Stimulated activated CD4-positive, alpha-beta T cell treated with anti-CD3 and anti-CD28 coated beads, Interleukin-1b, Interleukin-23, amount 100 ng/mL, for 1 hour (primary cell): ENCODE measurements at places on chromosomes 5 and 9.
A peak's percentile ranks its signal among the peaks of the same experiment; 100 is the strongest.

- DNase-seq = no peak
Measured at GRCh38 chr9:124742940-124743339, 28.2 kb downstream of the NR6A1 start.

- no peak for DNase-seq
Measured at GRCh38 chr5:50655067-50655809, 11.2 kb upstream of the PARP8 start.

GRCh38 chr5:176543428-176544182, 5.5 kb upstream of the CDHR2 start:
- DNase-seq = peak; percentile 50

GRCh38 chr5:67842806-67843205, 372.8 kb upstream of the PIK3R1 start:
- no peak for DNase-seq

DNA sequence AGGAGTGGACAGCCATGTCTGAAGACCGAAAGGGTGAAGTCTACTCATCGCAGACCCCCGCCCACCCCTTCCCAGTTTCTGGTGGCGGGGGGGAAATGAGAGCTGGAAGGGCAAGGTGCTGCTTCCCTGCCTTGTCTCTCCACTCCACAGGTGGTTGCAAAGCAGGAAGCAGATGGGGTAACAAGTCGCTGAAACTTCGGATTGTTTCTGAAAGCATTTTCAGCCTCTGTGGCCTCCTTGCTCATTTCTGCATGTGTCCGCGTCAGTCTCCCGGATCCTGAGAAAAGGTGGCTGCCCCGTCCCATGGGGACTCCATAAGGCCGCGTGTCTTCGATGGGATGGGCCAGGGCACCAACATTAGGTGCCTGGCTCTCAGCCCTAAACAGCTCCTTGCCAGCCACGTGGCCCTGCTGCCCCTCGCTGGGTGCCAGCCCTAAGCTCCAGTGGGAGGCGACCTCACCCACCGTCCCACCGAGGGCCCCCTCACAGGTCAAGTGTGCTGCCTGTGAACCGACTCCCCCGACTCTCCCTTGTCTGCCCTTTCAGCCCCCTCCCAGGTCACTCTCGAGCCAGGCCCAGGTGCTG, 971 bp downstream of the PHYKPL start:
- DNase-seq = no peak

GRCh38 chr5:51371052-51371451, 12.2 kb upstream of the ISL1 start:
- no peak for DNase-seq

DNA sequence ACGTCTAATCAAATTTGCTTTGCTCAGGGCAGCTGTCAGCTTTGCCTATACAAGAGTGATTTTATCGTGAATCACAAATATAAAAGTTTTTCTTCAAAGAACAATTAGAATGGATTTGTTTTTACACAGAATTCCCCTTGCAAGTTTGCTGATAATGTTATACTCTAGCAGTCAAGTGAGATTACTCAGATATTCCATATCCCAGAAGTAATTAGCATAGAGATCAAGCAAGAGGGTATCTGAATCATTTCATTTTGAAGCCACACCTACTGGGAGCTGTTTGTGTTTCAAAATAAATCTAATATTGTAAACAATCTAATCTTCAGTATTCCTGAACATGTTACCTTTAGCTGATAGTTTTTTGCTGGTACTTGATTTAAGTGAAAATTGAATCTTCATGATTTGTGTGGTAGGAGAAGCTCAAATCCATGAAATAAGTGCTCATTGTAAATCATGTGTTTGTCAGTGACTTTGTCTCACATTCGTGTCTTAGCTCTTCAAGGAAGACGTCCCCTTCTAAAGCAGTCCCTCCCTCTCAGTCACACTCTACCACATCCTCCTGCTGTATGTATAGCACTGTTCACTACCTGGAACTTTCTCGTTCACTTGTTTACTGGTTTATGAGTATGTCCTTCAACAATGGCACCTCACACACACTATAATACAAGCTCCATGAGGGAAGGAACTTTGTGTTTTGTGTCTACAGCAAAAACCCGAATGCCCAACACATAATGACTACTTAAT, 3.3 kb upstream of the TTC39B start:
- DNase-seq = no peak

DNA sequence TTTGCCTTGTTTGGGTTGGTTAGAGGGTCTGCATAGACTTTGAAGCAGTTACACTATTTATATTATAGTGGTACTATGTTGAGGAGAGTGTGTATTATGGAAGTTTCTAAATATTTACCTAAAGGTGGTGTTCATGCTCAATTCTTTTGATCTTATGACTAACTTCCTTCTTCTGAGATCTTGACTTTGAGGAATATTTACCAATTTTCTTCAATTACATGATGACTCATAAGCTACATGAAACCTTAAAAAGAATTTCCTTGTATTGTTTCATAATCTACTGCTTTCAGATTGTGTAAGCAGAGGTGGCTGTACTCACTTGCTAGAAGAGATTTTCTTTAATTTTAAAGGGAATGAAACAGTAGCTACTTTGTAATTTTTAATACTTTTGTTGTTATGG, 276.1 kb downstream of the TAF11L14 start:
- DNase-seq = no peak

DNA sequence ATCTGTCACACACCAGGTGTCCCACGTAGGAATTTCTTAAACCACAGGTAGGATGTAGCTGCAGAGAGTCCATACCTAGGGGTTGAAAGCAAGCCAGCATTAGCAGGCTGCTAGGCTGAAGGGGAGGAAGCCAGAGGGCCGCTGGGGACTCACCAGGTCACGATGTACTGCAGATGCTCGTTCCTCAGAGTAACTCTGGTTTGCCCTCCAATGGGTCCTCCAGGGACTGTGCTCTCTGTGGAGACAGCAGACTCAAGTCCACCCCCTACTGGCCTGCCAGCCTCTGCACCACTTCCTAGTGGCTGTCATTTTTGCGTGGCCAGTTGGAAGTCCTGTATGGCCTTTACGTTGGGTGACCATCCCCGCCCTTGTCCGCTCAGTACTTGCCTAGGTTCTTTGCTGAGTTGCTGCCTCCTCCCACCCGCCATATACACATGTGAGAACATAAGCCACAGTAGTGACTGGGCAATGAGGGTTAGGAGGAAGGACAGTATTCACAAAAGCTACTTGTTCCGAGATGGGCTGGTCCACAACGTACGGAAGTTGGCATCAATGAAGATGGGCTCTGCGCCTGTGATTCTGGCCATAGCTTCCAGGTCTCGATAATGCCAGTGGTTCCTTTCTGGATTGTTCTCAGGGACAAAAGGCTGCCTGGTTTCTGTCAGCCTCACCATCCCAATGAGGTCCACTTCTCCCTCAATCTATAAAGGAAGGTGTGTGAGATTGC, 4.1 kb downstream of the RPL7A start:
- DNase-seq = no peak

- DNase-seq = no peak
Measured at GRCh38 chr9:121783111-121783510, 131.7 kb downstream of the DAB2IP start.
